Transverse colon (tissue), 4 donors: ENCODE measurements at places on chromosomes 2 and 18.
A peak's percentile ranks its signal among the peaks of the same experiment; 100 is the strongest.

DNA sequence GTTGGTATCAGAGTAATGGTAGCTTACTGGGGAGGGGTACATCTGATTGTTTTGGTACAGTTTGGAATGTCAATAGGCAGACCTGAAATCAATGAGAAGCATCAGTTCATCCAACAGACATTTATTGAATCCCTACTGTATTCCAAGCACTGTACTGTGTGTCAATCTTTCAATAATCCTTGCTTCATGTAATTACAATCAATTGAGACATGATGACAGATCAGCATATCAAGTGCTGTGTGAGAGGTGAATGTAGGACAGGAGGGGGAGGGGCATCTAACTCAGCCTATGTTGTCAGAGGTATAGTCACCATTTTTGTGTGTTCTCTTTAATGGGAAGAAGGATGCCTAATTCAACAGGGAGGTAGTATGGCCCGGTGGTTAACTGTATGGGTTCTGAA lies 146.9 kb downstream of the SLC4A10 start:
- no peak for DNase-seq

DNA sequence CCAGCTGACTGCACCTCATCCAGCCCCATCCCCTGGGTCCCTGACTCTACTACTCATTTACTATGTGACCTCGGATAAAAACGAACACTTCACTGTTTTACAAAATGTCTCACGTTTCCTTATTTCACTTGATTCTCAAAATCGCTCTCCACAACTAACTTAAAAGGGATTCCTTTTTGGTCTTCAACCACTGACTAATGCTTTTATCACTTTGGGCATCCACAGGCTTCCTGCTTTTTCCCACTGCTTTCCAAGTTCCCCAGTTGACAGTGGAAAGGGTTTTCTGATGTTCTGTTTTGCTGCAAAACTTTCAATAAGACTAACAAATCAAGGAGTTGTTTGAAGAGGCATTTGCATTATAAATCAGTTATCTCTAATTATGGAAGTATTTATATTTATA lies 24.1 kb downstream of the EIF2AK3 start:
- no peak for DNase-seq

- DNase-seq = no peak
Observed at GRCh38 chr2:120541553-120541932, 194.1 kb upstream of the GLI2 start.

DNA sequence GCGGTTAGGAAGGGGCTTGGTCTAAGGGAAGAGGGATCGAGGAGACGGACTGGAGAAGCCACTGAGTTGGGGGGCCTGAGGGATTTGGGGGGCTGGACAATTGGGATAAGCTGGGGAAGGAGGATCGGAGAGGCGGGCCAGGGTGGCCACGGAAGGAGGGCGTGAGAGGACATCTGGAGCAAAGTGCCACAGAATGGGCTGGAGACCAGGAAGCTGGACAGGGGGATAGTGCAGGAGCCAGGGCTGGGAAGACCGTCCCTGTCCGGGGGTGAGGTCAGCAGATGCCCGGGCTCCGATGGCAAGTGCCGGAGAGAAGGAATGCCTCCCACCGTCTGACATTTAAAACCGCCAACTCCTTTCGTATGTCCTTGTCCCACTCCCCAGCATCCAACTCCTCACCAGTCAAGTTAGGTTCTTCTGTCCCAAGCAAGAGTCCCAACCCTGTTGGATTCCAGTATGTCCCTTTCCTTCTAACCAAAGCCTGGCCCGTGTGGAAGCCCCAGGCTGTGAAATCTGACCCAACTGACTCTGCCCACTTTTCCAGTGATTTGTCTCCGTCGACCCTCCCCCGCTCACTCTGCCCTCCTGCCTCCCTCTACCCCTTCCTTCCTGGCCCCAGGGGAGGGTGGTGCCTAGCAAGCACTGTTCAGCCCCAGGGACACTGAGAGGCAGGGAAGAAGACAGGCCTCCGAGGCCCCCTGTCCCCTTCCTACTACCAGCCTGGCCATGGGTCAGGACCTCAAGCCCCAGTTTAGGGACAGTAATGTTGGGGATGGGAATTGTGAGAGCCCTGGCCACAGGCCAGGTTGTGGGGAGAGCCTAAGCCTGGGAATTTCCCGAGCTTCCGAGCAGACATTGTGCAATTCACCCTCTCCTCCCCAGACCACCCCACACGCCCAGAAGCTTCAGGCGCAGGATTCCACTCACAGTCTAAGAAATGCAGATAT lies 31.5 kb upstream of the TMBIM1 start:
- peak; percentile 30 for DNase-seq

DNA sequence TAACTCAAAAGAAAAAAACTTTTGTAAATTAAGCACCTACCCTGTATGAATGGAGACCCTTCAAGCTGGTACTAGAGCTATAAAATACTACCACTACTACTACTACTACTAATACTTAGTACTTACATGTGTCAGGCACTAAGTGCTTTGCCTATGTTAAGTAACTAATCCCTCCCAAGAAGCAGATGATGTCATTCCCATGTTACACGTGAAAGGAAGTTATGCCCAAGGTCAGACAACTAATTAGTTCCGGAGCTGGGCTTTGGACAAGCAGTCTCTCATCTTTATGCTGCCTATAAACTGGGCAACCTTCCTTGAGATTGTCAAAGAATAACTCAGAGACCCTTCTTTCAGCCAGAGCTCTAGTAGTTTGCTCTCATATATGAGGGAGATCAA lies 13.9 kb upstream of the ATP6V1B1 start:
- DNase-seq = no peak

DNA sequence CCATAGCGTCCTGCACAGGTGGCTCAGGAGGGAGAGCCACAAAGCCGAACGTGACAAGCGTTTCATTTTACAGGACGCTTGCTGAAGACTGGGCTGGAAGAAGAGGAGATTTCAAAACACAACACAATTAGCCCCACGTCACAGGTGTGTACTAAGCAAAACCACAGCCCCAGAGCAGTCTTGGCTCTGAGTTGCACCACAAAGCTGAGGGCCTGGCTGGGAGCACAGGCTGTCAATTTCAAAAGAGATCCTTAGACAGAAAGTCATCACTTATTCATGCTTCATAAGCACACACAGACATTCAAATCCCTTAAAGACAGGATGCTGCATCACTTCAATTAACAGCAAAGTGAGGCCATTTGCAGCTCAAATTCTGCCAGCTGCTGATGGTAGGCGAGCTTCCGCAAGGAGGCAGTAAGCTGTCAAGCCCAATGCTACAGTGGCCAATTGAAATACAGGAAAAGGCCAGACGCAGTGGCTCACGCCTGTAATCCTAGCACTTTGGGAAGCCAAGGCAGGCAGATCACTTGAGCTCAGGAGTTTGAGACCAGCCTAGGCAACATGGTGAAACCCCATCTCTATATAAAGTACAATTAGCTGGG lies 79.6 kb downstream of the SKA1 start:
- no peak for DNase-seq
